ENCODE measurements at places on chromosomes 16 and 17. TPM values are rescaled to one million over a fixed set of nuclear protein-coding genes. Genes with fewer than 3 reads are reported as not detected.

The ASGR2 gene
- total RNA-seq: not detected

The GPR139 gene
- total RNA-seq: 2.4 TPM

The MYH2 gene
- not detected for total RNA-seq

The EVPL gene
- not detected for total RNA-seq

The NOG gene
- total RNA-seq: 7.7 TPM

The RUNDC3A gene
- total RNA-seq: 123 TPM

- DNase-seq: no peak
Measured at GRCh38 chr16:2152695-2153506, 2.7 kb upstream of the TRAF7 start.

DNA sequence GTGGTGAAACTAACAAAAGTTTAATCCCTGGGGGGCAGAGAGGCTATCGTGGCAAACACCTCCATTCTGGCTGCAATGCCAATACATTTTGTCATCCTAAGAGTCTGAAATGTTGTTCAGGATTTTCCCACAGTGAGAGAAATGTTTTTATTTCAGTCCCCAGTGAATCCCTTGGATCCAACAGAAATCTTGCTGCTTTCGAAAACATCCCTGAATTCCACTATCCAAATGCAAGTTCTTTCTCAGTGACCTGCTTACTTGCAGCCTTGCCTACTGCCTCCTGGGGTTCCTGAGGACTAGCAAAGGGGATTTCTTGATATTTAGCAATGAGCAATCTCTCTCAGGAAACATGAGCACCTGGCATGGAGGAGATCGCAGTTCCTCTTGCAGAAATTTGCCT is 202.1 kb upstream of the IRX3 start:
- no peak for DNase-seq

DNA sequence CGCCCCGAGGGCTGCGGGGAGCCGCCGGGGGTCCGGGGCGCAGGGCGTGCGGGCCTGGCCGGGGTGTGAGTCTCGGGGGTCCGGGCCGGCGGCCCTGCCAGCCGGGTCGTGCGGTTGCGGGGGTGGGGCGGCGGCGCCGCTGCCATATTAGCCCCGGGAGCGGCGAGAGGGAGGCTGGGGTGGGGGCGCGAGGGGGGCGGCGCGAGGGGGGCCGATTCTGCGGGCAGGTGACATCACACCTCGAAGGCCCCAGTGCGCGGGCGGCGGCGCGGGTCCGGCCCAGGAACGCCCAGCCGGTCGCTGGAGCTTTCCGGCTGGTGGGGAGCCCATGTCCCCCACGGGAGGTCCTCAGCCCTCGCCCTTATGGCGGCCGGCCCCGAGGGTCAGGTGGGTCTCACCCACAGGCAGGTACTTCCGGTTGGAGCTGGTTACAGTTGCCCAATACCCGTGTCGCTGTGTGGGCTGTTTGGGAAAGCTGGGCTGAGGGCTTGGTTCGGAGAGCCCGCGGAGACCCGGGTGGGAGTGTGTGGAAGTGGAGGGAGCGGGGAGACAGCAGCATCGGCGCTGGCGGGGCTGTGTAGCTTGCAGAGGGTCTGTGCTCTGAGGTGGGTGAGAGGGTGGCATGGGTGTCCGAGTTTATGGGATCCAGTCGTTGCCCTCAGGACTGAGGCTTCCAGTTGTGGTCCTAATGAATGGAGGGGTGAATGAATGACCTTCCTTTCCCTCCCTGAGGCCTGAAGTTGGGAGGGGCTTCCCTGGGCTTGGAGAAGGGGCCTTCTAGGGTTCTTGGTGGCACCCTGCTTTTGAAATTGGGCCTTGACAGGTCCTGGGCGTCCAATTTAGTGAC is 804 bp downstream of the ATP6V0C start:
- no peak for DNase-seq

DNA sequence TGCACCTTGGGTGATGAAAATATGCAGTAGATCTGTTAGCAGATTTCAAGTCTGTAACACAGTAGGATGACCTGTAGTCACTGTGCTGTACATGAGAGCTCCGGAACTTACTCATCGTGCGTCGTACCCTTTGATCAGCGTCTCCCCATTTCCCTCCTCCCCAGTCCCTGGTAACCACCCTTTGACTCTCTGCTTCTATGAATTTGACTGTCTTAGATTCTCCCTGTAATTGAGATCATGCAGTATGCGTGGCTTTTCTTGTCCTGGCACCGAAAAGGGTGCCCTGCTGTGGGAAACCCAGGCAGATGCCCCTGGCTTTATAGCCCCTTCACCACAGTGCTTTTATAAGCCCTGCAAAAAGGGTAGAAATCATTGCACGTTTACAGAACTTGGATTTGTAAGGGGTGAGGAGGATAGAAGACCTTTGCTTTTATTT is 20.5 kb downstream of the CLEC16A start:
- no peak for DNase-seq

DNA sequence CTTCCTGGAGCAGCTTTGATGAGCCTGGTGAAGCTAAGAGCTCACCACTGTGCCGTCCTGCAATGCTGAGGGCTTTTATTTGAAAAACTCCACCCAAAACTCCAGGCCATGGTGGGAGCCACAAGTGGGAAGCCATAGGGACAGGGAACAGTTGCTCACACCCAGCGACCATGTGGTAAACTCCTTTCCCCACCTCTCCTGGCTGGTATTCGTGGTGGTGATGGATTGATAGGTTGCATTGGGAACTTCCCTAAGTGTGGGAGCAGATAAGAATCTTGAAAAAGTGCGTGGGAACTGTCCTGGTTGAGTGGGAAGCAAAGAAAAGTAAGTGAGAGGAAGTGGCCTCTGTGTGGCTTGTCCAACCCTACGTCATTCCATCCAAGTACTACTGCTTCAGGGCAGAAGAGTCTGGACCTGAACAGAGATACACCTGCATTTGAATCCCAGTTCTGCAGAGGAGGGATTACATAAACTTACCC is at the start of gene CCL1:
Gene CCL1 (minus strand): TSS at position 51 of the 479 bp plus-strand sequence. CDS start 72 bp downstream, outside the sequence.
- no peak for DNase-seq

- DNase-seq: no peak
Measured at GRCh38 chr17:81483085-81483861, 29.3 kb downstream of the ACTG1 start.

GRCh38 chr16:88975511-88976061 is 1.4 kb downstream of the CBFA2T3 start:
- no peak for DNase-seq

DNA sequence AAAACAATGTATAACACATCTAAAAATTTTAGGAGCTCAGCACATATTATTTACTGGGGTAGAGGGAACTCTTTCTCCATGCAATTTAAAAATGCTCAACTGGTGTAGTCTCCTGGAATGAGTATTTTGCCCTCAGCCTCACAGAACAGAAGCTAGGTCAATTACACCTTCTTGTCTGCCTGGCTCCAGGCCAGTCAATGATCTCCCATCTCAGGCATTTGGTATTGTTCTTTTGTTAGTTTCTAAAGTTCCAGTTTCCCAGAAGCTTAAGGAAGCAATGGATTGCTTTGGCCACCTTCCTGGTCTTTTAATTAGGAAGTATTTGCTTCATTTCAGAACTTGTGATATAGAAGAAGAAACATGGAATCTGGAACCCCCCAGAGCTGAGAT is 360.3 kb upstream of the ASIC2 start:
- no peak for DNase-seq

- DNase-seq: no peak
Measured at GRCh38 chr16:66266436-66267291, 99.8 kb upstream of the CDH5 start.

DNA sequence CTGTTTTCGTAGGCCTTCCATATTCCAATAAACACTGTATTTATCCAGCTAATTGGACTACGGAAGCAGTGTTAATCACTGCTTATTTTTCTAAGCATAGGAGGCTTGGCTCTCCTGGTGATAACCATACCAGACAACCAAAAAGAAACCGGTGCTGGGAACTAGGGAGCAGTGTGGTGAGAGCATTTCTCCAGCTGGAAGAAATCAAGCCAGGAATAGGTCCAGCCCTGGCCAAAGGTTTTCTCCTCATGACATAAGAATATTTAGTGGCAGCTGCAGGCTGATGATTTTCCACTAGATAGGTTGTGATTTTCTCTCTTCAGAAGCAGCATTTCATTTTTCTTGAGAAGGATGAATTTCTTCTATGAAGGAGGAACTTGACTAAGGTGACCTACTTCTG is 141.5 kb downstream of the TRIM37 start:
- no peak for DNase-seq

DNA sequence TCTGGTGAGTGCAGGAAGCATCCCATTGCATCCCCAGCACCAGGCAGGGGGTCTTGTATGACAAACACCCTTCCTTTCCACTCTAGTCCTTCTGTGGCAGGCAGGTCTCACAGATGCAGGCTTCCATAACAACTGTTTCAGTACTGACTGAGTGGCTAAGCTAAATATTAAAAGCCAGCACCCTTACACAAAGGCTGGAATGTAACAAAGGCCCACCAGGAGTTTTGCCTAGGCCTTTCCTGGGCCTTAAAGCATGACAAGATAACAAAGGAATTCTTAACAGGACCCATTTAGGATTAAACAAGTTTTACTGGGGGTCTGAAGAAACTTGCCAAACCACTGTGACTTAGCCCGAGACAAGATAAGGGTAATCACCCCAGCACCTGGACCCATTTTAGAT is 228.9 kb upstream of the RPL38 start:
- DNase-seq: no peak

GRCh38 chr16:2042986-2043666 is 4.5 kb downstream of the NTHL1 start:
- no peak for DNase-seq

GRCh38 chr16:71883168-71883848 is 674 bp downstream of the ZNF821 start:
- DNase-seq: no peak

- DNase-seq: peak; percentile 95
Measured at GRCh38 chr17:44344939-44345453, at the start of gene GRN. Gene GRN, plus strand, starts transcription at chr17:44345302. Its CDS starts 3,863 bp downstream, at chr17:44349165.

GRCh38 chr17:61149862-61150362 is 249.7 kb upstream of the TBX2 start:
- no peak for DNase-seq

- peak; percentile 62 for DNase-seq
Measured at GRCh38 chr17:80891397-80892018, 100.1 kb upstream of the CHMP6 start.

- no peak for DNase-seq
Measured at GRCh38 chr16:4594433-4595410, 20.0 kb downstream of the UBALD1 start.

DNA sequence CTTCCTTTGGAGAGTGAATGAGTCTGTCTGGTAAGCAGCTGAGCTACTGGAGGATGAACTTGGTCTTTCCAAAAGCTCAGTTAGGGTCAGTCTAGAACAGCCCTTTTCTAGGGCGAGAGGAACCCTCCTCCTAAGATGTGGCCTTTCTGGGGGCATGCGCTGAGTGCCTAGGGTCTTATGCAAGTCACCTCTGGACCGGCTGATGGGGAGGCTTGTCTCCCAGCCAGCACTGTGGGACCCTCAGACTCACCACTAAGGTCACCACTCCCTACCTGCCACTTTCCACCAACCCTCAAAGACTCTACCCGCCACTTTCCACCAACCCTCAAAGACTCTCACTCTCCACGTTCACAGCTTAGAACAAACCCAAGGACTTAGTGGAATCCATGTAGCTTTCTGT is 26.8 kb downstream of the LMF1 start:
- DNase-seq: no peak

GRCh38 chr16:2971134-2971984 is 2.2 kb downstream of the PAQR4 start:
- no peak for DNase-seq

DNA sequence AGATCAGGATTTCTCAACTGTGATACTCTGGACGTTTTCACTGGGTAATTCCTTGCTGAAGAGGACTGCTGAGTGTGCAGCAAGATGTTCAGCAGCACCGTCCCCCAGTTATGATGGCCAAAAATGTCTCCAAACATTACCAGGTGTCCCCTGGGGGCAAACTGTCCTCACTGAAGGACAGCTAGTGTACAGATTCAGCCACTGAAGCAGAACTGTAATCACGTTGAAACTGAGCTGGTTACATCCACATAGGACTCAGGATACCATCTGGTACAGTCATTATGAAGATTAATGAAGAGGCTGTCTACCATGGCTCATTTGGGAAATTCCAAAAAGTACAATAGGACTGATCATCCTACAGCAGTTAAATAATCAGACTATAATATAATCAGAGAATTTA is 43.3 kb upstream of the GINS3 start:
- no peak for DNase-seq

GRCh38 chr17:9707948-9708347 is 62.6 kb downstream of the USP43 start:
- no peak for DNase-seq

GRCh38 chr16:80614908-80615671 is 74.3 kb downstream of the DYNLRB2 start:
- no peak for DNase-seq

- DNase-seq: peak; percentile 31
Measured at GRCh38 chr17:40224718-40225550, 5.8 kb downstream of the WIPF2 start.

DNA sequence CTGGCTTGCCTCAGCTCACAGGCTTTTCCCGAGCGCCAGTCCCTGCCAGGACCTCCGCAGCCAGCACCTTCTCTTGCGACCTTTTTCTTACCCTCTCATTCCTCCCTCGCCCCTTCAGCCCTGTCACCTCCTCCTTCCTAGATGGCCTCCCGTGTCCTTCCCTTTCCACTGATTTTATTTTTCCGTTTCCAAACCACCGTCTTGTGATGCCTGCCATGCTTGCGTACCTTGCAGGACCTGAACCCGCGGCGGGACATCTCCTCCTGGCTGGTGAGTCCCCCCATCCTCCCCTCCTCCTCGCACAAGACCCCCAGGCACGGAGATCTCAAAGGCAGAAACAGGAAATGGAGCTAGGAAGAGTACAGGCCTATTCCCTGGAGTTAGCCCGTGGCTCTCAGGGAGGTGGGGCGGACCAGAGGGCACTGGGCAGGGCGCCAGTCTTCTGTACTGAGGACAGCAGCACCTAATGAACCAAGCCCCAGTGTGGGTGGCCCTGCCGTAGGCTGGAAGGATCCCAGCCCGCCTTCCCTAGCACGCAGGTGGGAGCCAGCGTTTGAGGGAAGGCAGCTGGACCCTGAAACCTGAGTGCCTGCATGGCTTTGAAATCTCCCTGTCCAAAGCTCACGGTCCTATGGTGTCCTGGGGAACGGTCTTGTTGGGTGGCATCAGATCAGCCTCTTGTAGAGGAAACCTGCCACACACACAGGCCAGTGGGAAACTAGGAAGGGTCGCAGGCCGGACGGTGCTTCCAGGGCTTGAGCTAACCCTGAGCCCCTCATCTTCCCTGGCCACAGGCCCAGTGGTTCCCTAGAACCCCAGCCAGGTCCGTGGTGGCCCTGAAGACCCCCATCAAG is 612 bp downstream of the CISD3 start:
- DNase-seq: no peak

DNA sequence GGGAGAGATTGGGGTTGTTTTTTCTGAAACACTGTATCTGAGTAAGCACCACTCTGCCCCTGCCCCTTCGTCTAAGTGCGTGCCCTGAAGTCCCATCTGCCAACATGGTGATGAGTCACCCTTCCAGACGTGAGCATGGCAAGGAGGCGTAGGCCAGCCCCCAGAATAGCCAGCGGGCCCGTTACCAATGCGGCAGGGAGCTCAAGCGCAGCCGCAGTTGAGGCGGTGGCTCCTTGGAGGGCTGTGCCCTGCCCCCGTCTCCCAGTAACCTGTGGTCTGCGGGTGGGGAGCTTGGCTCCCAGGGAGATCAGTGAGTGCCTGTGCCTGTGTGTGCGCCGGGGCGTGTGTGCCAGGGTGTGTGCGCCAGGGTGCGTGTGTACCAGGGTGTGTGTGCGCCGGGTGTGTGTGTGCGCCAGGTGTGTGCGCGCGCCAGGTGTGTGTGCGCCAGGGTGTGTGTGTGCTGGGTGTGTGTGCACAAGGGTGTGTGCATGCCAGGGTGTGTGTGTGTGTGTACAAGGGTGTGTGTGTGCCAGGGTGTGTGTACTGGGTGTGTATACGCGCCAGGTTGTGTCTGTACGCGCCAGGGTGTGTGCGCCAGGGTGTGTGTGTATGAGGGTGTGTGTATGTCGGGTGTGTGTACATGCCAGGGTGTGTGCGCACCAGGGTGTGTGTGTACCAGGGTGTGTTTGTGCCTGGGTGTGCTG is 98.6 kb upstream of the CHMP6 start:
- DNase-seq: peak; percentile 53
